ENCODE measurements at places on chromosomes 4 and X.

GRCh38 chr4:4995103-4995907, 24.0 kb downstream of the CYTL1 start:
- DNase-seq = peak; percentile 66

GRCh38 chr4:27966664-27967063, 1106.0 kb downstream of the STIM2 start:
- DNase-seq = no peak

- DNase-seq = no peak
Measured at GRCh38 chr4:137370679-137371078, 161.6 kb downstream of the PCDH18 start.

DNA sequence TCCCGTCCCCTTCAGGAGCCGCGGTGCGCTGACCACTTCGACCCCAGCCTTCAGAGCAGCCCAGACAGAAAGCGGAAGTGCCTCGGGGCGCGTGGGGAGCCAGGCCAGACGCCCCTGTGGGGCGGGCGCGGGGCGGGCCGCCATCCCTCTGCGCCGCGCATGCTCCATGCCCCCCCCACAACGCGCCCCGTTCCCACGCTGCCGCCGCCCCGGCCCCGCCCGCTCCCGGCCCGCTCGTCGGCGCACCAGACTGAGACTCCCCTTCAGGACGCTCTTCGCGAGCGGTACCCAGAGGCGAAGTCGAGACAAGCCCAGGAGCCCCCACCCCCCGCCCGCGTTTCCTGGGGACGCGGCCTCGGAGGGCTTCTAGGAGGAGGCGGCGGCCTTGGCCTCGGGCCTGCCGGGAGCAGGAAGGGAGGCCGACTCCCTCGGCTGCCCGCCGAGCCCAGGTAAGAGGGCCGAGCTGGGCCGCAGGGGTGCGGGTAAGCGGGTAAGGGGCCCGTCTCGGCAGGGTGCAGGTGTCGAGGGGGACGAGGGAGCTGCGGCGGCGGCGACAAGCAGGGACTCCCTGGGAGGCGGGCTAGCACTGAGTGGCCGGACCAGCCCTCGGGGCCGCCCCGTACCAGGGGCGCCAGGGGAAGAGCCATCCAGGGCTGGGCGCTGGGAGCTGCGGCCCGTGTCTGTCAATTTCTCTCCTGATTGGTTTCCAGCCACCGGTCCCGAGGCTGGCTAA, at the start of gene ZFP92:
Gene ZFP92, plus strand, starts transcription at position 218 of the 733 bp plus-strand sequence. CDS start 6,851 bp downstream, outside the sequence.
- no peak for DNase-seq

GRCh38 chr4:101337688-101338087, 9.6 kb downstream of the PPP3CA start:
- DNase-seq = no peak

DNA sequence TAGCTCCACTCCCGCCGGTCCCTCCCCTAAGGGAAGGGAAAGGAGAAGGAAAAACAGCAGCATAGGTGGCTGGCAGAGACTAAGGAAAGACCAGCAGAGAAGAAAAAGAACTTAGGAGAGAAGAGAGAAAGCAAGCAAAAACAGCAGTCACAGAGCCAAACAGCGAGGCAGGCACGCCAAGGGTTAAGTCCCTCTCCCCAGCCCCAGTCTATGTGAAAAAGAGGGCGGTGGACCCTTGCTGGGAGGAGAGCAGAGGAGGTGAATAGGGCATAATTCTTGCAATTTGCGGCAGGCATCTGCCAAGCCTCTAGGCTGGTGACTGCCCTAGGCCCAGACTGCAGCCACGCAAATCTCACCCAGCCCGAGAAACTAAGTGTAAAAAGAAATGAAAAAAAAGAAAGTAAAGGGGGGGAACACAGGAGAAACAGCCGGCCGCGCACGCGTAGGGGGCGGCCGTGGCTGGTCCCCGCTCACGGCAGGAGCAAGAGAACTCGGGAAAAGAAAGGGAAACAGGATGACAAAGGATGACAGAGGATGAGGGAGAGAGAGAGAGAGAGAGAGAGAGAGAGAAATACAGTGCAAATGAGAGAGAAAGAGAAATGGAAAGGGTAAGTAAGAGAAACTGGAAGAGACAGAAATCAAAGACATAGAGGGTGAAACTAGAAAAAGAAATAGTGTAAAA, 48.6 kb downstream of the MAGEA9 start:
- peak; percentile 19 for DNase-seq

DNA sequence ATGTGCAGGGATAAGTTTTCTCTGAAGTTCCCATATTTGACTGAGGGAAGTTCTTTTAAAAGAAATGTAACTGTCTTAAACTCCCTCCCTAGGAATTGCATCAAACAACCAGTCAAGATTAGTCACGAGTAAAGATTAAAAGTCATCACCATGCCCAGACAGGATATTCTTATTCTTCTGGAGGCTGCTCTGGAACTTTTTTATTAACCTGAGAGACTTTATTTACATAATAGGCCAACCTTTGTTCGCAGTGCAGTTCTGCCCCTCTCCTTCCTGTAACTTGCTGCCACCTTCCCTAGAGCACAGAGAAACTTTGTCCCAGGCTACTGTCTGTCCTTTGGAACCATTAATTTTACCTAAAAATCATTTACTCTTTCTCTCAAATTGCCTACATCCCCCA, 9.8 kb upstream of the HERC3 start:
- DNase-seq = no peak

GRCh38 chr4:70473679-70474078, 1.7 kb downstream of the MUC7 start:
- DNase-seq = no peak

GRCh38 chr4:174222266-174222872, 61.1 kb downstream of the FBXO8 start:
- no peak for DNase-seq

DNA sequence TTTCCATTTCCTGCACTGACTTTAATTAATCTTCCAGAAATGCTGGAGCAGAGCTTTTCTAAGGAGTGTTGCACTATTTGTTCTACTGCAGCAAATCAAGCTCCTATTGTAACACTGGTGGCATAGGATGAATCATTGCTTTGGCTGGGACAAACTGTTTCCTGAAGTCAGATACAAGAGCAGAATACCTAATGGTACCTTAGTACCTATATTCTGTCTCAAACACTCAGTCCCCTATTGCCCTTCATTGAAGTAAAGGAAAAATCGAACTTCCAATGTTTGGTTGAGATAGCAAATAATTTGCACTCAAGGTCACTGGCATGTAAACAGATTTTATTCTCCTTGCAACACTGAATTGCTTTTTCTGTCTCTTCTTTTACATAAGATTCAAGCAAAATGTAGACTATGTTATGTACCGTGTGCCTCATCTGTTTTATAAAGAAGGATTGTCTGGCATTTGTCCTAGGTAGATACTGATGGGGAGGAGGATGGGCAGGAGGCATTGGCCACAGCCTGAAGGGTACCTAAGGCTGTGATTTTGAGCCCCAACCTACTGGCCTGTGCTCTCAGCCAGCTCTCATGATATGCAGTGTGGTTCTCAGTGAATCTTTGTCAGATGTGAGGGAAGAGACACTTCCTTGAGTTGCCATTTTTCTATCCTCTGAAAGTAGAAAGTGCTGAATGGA, 141.6 kb downstream of the AASDH start:
- DNase-seq = no peak

- no peak for DNase-seq
Measured at GRCh38 chrX:119989905-119990555, 46.5 kb upstream of the NKAP start.

GRCh38 chr4:89715631-89716030, 121.3 kb downstream of the SNCA start:
- no peak for DNase-seq

DNA sequence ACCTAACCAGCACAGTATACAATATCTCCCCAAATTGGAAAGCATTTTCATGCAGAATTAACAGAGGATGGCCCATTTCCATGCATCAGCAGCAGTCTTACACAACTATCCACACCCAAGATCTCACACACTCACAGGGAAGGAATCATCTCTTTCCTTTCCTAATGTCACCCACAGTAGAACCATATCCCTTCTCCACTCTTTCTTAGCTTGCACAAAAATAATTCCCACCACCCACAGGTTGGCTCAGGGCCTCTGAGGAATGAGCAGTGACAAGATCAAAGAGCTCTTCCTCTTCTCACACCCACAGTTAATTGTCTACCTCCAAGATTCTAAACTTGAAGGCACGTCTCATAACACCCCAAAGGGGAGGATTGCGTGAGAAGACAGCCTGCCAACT, 217.7 kb upstream of the VEGFC start:
- DNase-seq = no peak

DNA sequence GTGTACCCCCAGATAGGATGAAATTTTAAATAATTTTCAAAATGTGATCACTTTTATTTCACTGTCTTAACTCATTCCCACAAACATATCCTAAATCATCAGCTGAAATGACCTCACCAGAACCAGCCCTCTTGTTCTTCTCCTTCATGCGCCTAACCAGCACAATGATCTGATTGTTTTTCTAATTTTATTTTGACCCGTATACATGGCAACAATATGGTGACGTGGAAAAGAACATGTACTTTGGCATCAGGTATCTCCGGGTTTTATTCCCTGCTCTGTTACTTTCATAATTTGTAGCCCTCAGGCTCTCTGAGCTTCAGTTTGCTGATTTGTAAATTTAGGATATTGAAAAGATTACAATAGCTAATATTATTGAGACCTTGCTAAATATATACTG, 562.4 kb upstream of the ZFP42 start:
- no peak for DNase-seq

DNA sequence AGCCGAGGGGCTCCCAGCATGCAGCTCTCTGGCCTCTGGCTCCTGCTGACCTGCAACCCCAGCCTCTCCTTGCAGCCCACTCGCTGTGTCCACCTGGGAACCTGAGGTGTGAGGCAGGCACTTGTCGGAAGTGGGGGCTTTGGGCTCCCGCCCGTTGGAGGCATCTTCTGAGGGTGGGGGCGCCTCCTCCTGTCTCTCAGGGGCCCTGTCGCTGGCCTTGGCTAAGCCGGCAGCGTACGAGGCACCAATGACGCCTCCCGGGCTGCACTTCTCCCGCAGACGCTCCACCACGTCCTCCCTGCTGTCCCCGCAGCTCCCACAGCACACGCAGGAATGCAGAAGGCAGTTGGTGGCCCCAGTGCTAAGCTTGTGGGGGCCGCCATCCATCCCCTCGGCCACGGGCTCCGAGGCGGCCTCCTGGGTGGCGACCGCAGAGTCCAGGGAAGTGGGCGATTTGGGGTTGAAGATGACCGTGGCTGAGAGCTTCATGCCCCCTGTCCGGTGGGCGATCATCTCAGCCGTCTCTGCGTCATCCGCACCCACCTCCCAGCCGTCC, 42.5 kb upstream of the MXD4 start:
- no peak for DNase-seq

DNA sequence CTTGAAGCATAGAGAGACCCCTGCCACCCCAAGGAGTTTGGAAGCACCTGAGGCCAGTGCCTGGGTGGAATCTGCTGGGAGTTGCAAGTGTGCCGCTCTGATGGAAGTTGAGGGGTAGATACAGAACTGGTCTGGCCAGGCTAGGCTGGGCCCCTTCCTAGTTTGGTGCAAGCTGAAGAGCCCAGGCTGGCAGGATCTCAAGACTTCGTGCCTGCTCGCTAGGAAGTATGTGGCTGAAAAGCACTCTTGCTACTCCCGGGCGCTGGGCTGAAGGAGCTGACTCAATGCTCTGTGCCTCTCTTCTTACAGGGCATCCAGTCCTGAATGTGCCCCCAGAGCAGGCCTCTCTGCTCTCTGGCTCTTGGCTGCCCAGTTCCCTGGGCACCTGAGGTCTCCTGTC, 51.7 kb upstream of the PJA1 start:
- DNase-seq = no peak

GRCh38 chrX:111568354-111568753, 56.9 kb downstream of the SERTM2 start:
- no peak for DNase-seq

GRCh38 chrX:53281321-53281822, at the start of gene IQSEC2:
Gene IQSEC2 (minus strand): TSS chrX:53281584.
- no peak for DNase-seq

GRCh38 chr4:8303081-8303480, 33.5 kb downstream of the HTRA3 start:
- DNase-seq = no peak

DNA sequence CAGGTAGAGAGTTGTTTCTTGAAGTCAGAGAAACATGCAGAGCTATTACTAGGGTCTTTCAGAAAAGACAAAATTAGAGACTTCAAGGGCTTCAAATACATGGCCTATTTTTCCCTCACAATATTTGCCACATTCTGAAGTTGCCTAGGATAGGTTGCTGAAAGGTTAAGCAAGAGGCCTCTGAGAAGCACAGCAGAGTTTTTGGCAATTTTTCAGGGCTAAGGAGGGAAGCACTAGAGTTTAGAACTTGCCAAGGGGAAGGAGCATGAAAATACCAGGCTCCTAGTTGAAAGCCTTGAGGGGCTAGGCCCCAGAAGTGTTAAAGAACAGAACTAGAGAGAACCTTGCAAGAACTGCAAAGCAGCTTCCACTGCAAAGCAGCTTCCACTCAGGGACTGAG, 86.4 kb downstream of the ANAPC10 start:
- DNase-seq = no peak

- no peak for DNase-seq
Measured at GRCh38 chr4:78069319-78069718, 12.2 kb downstream of the FRAS1 start.

GRCh38 chr4:27775156-27775555, 914.5 kb downstream of the STIM2 start:
- DNase-seq = no peak

DNA sequence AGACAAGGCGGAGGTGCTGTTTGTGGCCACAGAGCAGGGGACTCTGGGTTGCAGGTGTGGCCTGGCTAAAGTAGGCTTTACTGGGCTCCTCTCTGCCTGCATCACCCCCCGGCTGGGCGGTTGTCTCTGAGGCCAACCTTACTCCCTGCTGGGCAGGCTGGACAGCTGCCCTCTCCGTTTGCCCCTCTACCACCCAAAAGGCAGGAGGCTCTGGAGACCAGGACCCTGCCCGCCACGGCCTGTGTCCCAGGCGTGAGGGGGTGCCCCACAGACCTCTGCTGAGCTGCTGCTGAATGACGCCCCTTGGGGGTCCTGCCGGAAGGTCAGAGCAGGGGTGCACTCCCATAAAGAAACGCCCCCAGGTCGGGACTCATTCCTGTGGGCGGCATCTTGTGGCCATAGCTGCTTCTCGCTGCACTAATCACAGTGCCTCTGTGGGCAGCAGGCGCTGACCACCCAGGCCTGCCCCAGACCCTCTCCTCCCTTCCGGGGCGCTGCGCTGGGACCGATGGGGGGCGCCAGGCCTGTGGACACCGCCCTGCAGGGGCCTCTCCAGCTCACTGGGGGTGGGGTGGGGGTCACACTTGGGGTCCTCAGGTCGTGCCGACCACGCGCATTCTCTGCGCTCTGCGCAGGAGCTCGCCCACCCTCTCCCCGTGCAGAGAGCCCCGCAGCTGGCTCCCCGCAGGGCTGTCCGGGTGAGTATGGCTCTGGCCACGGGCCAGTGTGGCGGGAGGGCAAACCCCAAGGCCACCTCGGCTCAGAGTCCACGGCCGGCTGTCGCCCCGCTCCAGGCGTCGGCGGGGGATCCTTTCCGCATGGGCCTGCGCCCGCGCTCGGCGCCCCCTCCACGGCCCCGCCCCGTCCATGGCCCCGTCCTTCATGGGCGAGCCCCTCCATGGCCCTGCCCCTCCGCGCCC, 920 bp downstream of the HTT-AS start:
- no peak for DNase-seq

DNA sequence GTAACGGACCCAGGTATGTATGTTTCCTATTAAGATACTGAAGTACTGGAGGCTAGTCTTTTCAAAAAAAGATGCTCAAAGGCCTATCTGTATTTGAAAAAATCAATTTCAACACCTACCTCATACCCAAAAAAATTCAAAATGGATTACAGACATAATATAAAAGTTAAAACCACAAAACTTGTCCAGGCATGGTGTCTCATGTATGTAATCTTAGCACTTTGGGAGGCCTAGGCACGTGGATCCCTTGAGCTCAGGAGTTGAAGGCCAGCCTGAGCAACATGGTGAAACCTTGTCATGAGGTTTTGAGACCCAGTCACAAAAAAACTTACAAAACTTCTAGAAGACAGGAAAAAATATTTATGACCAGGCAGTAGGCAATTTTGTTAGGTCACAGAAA, 16.7 kb downstream of the RBMX start:
- no peak for DNase-seq
